MCF 10A (cell line): ENCODE measurements at places on chromosomes 7 and 10. TPM values are rescaled to one million over a fixed set of nuclear protein-coding genes. Genes with fewer than 3 reads are reported as not detected.

The PRF1 gene
- total RNA-seq = not detected in 2 replicates

The FAM237B gene
- not detected in 2 replicates for total RNA-seq

The PRRT4 gene
- not detected in 2 replicates for total RNA-seq

The PNLIPRP3 gene
- 7.6 and 9.5 TPM in 2 replicates for total RNA-seq

The MOGAT3 gene
- total RNA-seq = not detected in 2 replicates

GRCh38 chr7:129188892-129189660, 643 bp downstream of the SMO start:
- DNase-seq = no peak

- DNase-seq = no peak
These were observed 45.0 kb downstream of the JAKMIP3 start for GRCh38 chr10:132110713-132111112.

- DNase-seq = no peak
These were observed 352.4 kb upstream of the MEOX2 start for GRCh38 chr7:16038906-16039305.

GRCh38 chr10:120085096-120085796, 192.7 kb downstream of the SEC23IP start:
- DNase-seq = no peak

DNA sequence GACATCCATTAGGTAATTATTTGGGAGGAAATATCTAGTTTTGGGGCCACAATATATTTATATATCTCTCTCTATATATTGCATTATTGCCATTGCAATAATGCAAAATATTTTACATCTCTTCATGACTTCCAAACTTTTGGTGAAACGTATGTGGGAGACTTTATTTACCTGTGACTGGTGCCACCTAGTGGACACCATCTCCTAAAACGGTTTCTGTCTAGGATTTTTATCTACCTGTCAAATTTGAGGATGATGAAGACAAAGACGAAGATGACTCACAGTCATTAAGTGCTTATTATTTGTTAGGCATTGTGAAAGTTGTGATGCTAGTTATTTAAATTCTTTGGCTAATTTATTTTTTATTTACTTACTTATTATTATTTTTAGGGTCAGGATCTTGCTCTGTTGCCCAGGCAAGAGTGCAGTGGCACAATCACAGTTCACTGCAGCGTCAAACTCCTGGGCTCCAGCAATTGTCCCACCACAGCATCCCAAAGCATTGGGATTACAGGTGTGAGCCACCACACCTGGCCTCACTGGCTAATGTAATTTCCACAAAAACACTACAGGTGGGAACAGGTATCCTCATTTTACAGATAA, 18.7 kb upstream of the CBLL1 start:
- peak; percentile 78 for DNase-seq

- no peak for DNase-seq
These were observed 67.0 kb upstream of the VIPR2 start for GRCh38 chr7:159211540-159212182.

DNA sequence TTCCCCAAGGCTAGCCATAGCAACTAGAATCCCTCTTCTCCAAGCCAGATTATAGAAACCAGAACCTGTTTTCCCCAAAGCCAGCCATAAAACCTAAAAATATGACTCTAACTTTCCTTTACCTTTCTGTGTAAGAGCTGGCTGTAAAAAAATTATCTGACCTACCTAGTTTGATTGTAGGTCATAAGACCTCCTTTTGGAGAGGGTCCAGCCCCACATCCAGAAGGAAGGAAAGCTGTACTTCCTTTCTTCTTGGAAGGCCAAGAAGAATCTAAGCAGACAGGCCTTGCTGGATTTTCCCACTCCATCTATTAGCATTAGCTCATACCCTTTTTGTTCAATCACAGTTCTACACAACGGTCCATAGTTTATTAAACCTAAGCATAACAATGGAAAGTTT, 1006.3 kb downstream of the SORCS3 start:
- DNase-seq = no peak

GRCh38 chr10:12636571-12636970, 287.2 kb downstream of the CAMK1D start:
- no peak for DNase-seq

DNA sequence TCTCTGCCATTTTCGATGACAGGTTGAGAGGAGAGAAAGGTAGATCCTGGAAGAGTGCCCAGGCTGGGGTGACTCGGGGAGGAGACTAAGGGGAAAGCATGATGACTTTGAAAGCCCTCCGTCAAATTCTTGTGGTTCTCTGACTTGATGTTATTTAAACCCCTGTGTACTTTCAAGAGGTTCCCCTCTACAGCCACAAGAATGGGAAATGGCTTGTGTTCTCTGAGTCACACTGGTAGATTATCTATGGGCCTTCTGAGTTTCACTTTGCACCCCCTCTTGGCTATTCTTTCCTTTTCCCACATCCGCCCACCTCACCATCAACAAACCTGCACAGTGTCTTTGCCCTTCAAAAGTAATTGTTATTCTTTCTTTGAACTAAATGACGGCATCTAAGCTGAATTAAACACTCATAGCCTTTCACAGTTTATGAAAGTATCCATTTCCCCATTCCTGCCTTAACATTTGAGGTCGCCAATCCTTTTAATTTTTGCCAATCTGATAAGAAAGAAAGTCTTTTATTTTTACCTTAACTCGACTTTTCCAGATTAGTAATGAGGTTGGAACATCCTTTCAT, 24.1 kb downstream of the PRF1 start:
- peak; percentile 82 for DNase-seq

DNA sequence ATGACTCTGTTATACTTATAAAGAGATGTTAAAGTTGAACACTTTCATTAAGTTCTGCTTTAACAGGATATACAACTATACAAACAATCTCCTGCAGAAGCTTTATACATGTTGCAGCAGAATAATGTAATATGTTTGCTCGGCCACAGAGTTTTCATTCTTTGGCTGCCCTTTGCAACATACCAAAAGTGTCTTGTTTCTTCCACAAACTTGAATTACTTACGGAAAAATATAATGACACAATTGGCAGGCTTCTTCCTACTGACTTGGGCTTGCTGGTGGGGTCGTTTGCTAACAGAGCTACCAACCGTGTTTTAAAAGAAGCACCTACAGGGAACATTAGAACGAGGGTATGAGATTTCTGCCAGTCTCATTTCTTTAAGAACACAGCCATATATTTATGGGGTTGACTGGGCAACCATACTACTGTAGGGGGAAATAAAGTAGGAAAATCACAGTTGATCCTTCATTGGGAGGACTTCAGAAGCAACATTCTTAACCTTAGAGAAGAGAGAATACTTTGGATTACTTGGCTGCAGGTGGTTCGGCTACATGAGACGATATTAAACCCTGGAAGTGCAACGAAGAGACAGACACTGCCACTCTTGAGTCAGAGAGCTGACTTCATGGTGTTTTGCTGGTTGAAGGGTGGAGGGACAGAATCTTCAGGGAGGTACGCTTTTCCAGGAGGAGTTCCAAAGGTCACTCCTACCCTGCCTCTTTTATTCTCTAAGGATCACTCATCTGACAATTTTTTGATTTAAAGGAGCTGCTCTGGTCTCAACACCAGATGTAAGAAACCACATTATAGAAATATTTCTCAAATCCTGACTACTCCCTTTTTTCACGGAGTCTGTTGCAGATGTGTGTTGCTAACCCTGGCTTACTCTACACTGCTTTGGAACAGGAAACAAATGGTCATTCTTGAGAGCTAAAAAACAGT, 123.9 kb downstream of the SEMA3C start:
- DNase-seq = no peak

GRCh38 chr10:129929343-129930292, 34.5 kb downstream of the EBF3 start:
- DNase-seq = no peak

GRCh38 chr7:121153995-121154394, 165.5 kb downstream of the CPED1 start:
- no peak for DNase-seq

DNA sequence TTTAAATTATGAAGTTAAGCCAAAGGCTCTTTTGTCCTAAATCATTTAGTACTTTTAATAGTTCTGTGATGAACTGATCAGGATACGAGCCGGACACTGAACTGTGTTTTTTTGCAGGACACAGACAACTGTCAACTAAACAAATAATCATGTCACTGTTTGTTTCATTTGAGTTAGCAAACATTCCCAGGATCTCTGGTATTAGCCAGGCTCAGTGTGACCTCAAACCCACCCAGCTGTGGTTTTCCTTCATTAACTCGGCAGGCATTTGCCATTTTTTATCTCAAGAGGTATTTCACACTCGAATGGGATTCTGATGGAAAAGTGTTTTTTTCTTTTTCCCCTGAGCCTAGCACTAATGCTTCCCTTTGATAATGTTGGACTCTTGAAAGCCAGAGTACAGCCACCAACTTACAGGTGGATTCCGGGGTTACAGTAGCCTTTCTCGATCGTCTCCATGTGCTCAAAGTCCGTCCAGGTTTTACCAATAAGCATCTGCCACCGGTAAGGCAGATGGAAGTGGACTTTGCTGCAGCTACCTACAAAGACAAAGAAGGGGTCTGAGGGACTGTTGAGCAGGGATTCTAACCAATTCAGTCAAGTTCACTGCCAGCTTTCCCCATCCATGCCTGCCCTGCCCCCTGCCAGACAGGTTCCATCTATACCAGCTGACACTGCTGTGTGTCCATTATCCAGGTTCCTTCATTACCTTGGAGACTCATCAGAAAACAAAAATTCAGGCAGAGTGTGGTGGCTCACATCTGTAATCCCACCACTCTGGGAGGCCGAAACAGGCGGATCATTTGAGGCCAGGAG, 33.4 kb downstream of the ZC3HAV1 start:
- DNase-seq = no peak

GRCh38 chr10:97999923-98000248, 30.5 kb downstream of the CRTAC1 start:
- DNase-seq = no peak

DNA sequence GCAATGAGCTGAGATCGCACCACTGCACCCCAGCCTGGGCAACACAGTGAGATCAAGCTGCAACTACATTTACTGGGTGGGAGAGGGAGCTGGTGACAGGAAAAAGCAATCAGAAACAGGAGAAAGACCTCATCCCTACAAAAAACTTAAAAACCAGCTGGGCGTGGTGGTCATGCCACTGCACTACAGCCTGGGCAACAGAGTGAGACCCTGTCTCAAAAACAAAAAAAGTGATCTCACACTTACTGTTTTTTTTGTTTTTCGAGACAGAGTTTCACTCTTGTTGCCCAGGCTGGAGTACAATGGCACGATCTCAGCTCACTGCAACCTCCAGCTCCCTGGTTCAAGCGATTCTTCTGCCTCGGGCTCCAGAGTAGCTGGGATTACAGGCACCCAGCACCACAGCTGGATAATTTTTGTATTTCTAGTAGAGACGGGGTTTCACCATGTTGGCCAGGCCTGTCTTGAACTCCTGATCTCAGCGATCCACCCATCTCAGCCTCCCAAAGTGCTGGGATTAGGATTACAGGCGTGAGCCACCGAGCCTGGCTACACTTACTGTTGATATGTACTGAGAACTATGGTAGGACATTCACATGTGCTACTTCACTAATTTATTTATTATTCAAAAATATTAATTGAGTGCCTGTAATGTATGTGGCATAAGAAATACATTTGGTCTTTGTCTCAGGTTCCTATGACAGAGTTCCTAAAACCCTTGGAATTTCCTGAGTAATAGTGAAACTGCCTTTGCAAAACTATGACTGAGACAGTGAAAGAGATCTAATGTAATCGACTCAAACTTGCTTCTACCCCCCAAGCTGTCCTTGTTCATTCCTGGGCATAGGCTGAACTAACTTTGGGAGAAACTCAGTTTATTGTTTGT, 27.7 kb upstream of the NRBF2 start:
- no peak for DNase-seq

DNA sequence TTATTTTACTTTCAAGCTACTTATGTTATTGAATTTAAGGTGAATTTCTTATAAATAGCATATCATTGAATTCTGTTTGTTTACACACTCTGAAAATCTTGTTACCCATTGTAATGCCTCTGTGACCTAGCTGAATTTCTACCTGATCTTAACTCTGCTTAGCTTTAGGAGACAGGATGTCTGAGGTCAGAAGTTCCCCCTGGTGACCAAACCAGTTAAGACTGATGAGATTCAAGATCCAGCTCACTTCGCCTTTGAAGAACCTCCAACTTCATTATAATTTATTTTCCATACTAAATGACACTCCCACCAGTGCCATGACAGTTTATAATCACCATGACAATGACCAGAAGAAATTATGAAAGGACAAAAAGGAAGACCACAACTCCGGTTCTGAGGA, 213.4 kb upstream of the CDC14C start:
- no peak for DNase-seq

- DNase-seq = no peak
These were observed 171.0 kb downstream of the GRID1 start for GRCh38 chr10:86195521-86196157.

GRCh38 chr10:49332333-49332732, 33.4 kb downstream of the C10orf71 start:
- no peak for DNase-seq

GRCh38 chr7:98557538-98558031, 59.5 kb upstream of the NPTX2 start:
- no peak for DNase-seq
